Activated CD4-positive, alpha-beta T cell treated with anti-CD3 and anti-CD28 coated beads for 24 hours (primary cell): ENCODE measurements at places on chromosomes 2 and 18.

GRCh38 chr2:47254464-47254863 lies 99.4 kb upstream of the STPG4 start:
- DNase-seq, result no peak

- no peak for DNase-seq
Observed at GRCh38 chr2:219025637-219026585, 15.4 kb downstream of the CFAP65 start.

DNA sequence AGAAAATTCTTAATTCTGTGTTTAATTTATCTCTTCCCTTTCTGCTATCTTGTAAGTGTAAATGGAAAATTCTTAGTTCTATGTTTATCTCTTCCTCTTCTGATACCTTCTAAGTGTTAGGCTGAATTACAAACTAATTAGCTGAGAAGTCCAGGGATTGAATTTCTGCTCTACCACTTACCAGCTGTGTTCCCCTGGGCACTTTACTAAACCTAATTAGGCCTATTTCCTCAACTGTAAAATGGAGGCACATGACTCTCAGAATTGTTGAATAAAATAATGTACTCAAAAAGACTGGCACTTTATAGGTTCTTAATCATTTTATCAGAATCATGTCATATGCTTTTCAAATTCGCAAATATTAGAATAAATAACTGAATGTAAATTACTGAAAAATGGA lies 146.3 kb downstream of the MAP2 start:
- no peak for DNase-seq

GRCh38 chr2:179252423-179252822 lies 12.2 kb downstream of the SESTD1 start:
- DNase-seq, result no peak

GRCh38 chr2:202945-203344 lies 60.9 kb downstream of the SH3YL1 start:
- DNase-seq, result no peak

- DNase-seq, result no peak
Observed at GRCh38 chr2:179809606-179810005, 51.8 kb downstream of the ZNF385B start.

- no peak for DNase-seq
Observed at GRCh38 chr2:181785691-181786344, 105.5 kb upstream of the NEUROD1 start.

- DNase-seq, result no peak
Observed at GRCh38 chr2:217820091-217820819, 182.5 kb downstream of the TNS1 start.

- no peak for DNase-seq
Observed at GRCh38 chr2:46150445-46150955, 146.7 kb upstream of the EPAS1 start.

- DNase-seq, result no peak
Observed at GRCh38 chr18:61239051-61239450, 94.2 kb upstream of the CDH20 start.

DNA sequence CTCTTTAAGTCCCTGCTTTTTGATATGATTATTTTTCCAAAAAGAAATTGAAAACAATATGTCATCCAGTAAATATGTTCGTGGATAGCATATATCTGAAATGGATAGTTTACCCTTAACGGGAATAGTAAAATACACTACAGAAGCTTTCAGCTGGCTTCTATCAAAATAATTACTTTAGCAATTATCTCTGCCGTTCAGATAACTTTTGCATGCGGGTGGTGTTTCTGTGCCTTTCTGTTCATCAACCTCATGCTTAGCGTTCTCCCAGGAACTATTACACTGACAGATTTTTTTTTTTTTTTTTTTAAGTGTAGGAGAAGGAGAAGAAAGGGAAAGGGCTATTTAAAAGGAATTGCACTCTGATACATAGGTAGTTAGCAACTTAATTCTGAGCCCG lies 53.6 kb downstream of the TSHZ1 start:
- DNase-seq, result no peak

- DNase-seq, result no peak
Observed at GRCh38 chr2:44902217-44903137, 39.0 kb upstream of the SIX3 start.

DNA sequence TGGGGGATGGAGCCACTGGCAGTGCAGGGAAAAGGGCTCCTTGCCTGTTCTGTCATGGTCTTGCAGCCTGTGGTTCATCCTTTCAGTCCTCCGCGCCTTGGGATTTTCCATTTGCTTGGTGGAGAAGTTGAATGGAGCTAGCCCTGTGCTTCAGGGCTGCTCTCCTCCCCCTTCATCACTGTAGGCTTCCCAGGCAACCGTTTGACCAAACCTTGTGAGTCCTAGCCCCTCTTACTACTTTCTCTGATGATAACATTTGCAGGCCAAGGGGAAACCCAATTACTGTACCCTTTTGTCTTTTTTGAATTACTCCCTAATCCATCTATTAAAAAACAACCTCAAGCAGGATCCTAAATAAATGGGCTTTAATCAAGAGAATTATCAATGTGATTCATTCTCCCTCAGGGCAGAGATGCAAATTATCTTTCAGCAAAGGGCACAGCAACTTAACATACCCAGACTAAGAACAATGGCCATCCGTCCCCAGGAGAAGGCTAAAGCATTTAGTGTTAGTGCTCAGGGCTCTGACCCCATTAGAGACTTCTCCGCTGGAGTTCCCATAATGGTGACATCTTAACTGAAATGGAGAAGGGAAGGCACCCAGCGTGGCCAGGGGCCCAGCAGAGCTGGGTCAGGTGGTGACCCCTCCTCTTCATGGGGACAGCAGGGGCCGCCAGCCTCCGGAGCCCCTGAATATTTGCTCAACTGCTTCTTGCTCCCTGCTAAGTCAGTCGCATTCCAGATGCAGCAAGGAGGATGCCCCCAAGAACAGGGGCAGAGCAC lies 40.7 kb downstream of the RHOB start:
- no peak for DNase-seq

- DNase-seq, result no peak
Observed at GRCh38 chr2:235538981-235539380, 45.1 kb downstream of the AGAP1 start.

- DNase-seq, result no peak
Observed at GRCh38 chr2:3650140-3650920, 7.7 kb upstream of the ALLC start.

DNA sequence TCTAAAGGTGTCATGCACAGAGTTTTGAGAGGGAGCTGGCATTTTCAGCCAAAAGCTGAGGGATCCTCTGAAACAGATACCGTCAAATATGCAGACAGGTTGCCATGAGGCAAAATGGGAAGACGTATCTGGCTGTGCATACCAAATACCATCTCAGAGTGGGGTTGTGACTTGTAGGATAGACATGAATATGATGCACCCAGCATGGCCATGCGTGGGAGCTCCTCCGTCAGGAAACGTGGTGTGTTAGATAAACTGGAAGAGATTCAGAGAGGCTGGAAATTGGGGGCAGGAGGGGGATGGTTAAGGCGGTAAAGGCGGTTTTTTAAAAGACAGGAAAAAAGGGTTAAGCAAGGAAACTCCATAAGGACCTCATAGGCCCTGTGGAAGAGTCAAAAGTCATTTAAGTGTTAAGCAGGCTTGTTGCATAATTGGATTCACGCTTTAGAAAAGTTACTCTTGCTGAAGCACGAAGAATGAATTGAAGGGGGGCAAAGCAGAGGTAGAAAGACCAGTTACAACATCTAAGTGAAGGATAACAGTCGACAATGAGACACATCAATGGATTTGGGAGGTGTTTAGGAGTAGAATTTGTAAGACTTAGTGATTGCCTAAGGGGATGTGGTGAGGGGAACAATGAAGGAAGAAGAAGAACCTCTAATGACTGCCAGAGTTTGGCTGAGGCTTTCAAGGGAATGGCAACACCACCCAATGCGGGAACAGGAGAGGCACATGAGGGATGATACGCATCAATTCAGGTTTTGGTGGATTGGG lies 139.6 kb upstream of the CTAGE1 start:
- no peak for DNase-seq

DNA sequence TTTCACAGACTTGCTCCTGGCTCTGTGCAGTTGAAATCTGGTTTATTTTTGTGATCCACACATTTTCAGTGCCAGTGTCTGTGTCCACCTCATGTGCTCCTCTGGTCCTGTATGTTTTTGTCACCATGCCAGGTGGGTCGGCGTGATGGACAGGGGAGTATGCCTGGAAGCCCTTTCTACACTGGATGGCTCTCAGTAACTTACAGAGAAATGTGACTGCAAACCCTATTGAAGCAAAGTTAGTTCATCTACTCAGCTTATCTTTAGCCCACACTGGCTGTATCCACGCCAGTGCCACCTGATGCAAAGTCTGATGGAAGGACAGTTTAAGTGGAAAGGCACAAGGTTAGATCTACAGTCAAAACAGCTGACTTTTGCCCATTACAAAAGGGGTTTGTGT lies 4.3 kb downstream of the IMPA2 start:
- no peak for DNase-seq

DNA sequence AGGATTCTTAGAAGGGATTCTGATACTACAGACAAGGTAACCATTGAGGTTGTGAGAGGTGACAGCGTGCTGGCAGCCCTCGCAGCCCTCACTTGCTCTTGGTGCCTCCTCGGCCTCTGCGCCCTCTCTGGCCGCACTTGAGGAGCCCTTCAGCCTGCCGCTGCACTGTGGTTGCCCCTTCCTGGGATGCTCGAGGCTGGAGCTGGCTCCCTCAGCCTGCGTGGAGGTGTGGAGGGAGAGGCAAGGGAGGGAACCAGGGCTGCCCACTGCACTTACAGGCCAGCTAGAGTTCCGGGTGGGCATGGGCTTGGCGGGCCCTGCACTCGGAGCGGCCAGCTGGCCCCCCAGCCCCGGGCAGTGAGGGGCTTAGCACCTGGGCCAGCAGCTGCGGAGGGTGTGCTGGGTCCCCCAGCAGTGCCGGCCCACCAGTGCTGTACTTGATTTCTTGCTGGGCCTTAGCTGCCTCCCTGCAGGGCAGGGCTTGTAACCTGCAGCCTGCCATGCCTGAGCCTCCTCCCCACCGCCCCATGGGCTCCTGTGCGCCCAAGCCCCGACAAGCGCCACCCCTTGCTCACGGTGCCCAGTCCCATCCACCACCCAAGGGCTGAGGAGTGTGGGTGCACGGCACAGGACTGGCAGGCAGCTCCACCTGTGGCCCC lies 23.9 kb upstream of the RIT2 start:
- no peak for DNase-seq

GRCh38 chr18:48127606-48128005 lies 197.1 kb upstream of the SMAD2 start:
- no peak for DNase-seq

DNA sequence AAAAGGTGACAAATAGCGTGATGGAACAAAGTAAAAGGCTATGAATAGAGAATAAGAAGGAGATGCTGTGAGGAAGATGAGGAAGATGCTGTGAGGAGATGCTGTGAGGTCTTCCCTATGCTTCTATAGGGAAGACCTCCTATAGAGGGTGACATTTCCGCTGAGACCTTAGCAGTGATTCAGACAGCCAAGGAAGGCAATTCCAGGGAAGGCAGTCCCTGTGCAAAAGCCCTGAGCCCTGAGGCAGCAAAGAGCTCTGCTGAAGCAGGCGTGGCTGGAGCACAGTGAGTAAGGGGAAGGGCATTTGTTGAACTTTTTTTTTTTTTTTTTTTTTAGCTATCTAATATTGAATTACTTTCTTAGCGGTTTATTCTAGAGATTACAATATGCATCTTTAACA lies 142.7 kb upstream of the FOSL2 start:
- no peak for DNase-seq

DNA sequence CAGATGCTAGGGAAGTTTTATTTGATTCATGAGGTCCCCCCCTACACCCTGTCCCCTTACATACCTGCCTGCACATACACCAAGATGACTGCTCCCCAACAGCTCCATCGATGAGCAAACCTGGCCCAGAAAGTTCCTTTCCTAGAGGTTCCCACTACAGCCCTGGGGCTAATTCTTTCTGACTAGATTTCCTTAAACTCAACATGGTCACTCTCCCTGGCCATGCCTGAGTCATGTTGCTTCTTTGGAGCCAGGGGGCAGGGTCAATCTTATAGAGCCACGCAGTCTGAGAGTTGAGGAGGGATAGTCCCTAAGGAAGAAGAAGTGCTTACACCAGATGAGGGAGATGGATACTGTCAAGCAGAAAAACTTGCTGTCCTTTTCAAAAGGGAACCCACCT lies 67.7 kb upstream of the GLI2 start:
- DNase-seq, result no peak

- DNase-seq, result no peak
Observed at GRCh38 chr2:115580784-115581183, 1138.3 kb downstream of the DPP10 start.

DNA sequence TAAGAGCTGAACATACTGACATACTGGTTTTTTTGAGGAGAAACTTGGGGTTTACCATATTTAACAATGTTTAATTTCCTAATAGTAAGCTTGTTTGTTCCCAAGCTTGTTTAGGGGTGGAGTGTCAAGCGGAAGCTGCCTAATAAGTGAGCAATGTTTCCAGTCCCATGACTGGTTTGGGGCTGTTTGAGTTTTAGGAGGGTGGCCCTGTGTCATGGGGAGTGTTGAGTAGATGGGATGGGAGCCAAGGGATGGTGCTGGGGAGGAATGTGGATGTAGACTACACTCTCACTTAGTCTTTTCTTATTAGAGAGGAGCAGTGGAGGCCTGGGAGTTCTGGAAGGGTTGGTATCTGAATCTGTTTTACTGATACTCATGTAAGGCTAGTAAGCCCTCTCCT lies 128.5 kb downstream of the TANC1 start:
- no peak for DNase-seq

GRCh38 chr2:108949316-108950239 lies 39.4 kb downstream of the EDAR start:
- DNase-seq, result no peak

DNA sequence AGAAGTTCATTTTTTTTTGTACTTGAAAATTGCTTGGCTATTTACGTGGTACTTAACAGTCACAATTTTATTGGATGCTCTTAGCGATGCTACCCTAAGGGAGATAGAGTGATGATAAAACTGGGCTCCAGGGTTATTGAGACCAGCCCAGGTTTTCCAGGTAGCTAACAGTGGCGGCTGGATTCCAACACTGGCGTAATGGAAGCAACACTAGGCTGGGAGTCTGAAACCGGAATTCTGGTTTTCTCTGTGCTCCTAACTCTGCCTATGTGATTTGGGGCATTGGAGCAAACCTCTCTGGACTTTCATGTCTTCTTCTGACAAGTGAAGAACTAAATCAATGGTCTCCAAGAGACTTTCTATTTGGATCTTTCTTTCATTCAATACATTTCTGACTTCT lies 9.4 kb upstream of the GALNT14 start:
- no peak for DNase-seq

DNA sequence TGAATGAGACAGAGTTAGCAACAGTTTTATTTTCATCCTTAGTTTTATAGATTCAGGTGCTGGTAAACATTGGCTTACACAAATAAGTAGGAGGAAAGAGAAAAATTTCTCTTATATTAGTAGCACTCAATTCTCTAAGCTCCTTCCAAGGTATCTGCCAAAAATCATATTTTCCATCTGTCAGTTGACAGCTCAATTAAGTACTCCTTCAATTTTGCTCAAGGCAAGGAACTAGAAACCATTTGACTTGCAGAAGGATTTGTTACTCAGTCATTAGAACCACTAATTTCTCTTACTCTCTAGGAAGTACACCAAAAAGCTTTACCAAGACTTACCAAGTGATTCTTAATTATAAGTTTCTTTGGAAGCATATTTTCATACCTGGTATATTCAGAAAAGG lies 101.4 kb upstream of the ATP8B1 start:
- DNase-seq, result no peak

- no peak for DNase-seq
Observed at GRCh38 chr2:9366026-9366425, 57.3 kb downstream of the ITGB1BP1 start.

- no peak for DNase-seq
Observed at GRCh38 chr2:84792856-84793522, 87.9 kb downstream of the TRABD2A start.

GRCh38 chr2:59584958-59585357 lies 968.5 kb downstream of the BCL11A start:
- DNase-seq, result peak; percentile 4

- no peak for DNase-seq
Observed at GRCh38 chr2:237060534-237061312, 25.0 kb upstream of the COPS8 start.
